ENCODE measurements at places on chromosomes 2 and 18.

DNA sequence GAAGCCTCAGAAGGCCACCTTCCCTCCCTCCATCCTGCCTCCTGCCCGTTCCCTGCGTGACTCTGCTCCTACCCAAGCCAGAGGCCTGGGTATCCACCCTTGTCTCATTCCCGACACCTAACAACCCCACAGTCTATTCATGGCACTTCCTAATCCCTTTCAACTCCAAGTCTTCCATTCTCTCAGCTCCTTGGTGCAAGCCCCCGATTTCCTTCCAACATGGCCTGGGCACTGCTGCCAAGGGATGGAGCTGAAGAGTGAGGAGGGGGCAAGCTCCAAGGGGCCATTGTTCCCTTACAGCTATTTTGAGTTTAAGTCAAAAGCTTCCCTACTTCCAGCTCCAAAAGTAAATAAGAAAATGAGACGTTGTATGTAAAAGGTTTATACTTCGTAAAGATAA, 84.8 kb upstream of the ASB18 start:
- no peak for DNase-seq

DNA sequence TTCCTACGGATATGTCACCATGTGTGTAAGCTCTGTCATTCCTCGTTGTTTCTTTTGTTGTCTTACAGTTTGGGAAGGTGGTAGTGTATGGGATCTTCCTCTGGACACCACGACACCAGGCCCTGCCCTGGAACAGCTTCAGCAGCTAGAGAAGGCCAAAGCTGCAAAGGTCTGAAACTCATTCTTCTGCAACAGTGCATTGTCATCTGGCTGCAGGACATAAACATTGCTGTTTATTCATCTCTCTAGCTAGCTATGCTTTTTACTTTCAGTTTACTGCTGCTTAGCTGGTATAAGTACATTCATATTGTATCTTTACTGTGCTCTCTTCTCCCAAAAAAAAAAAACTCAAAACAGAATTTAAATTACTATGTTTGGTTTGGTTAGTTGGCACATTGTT, 39.2 kb upstream of the KCNJ13 start:
- no peak for DNase-seq

DNA sequence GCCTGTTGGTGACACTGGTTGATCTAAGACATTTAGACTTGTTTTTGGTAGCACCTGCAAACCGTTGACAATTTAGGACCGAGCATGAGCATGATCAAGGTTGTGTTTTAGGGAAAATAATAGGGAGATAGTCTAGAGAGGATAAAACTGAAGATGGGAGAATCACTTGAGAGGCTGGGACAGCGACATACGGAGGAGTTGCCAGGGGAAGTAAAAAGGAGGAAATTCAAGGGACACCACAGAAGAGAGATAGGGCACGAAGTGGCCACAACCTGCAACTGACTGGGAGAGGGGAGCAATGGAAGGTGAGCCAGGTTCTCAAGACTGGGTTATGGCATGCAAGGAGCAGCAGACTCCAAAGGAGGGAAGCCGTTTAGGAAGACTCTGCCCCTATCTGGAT, 1.4 kb upstream of the ATP8B1 start:
- DNase-seq = no peak

DNA sequence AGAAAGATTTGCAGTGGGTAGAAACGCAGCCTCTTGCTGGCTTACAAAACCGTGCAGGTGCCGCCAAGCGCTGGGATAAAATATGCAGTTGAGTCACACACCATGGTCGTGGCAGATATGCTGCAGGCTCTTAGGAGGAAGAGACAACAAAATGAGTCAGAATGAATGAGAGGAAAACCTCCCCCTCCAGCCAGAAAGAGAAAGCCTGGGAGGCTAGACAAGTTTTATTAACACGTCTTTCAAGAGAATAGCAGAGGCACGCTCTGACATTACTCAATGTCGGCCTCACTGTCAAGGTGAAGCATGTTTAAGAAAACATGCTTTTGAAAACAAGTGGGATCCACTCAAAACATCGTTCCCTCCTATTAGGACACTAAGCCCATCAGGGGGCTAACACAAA, 37.1 kb upstream of the ZCCHC2 start:
- DNase-seq = peak; percentile 25

GRCh38 chr2:236653863-236654262, 84.2 kb downstream of the ACKR3 start:
- DNase-seq = no peak

- DNase-seq = no peak
These were observed 40.1 kb upstream of the AKAIN1 start for GRCh38 chr18:5237083-5237722.

DNA sequence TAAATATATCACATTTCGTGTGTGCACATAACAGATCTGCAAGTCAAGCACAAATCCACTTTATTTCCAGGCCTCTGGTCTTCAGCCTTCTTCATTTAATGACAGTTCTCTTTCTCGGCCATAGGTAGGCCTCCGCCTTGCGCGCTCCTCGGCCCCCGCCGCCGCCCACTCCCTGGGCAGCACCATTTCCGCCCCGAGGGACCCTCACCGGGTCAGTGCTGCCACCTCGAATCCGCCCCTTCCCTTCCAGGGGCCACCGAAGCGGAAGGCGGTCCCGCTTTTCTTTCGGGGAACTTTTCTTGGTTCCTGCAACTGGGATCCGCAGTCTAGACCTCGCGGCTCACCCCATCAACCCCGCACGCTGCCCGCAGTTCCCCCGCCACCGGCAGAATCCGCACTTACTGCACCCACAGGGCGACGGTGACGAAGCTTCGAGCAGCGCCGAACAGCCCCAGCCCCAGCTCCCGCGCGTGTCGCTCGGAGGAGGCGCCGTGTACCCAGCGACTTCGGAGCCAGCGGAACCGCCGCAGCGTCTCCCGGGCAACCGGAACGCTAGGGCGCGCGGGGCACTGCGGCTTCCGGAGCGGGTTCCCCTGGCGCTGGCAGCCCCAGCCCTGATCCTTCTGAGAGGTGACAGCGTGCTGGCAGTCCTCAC, at the start of gene CDKL4:
Gene CDKL4 (minus strand): TSS at position 502 of the 655 bp plus-strand sequence.
- DNase-seq = no peak

GRCh38 chr2:229141424-229142025, 129.6 kb downstream of the PID1 start:
- peak; percentile 48 for DNase-seq

DNA sequence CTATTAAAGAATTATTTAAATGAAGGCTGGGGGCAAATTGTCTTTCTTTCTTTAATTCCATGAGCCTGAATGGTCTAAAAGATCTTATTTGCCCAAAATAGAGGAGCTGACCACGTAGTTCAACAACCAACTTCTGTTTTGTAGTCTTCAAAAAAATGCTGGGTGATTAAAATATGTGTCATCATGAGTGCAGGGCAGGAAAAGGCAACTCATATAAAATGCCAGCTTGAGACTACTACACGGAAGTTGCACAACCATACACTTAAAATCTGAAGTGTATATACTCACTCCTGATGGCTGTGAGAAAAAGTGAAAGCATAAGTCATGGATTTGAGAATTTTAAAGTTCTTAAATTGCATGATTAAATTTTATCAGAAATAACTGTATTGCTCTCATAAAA, 210.9 kb downstream of the DYM start:
- peak; percentile 78 for DNase-seq

GRCh38 chr2:197958592-197959150, 154.3 kb downstream of the PLCL1 start:
- DNase-seq = no peak

GRCh38 chr2:191434072-191434471, 188.9 kb downstream of the MYO1B start:
- DNase-seq = no peak

DNA sequence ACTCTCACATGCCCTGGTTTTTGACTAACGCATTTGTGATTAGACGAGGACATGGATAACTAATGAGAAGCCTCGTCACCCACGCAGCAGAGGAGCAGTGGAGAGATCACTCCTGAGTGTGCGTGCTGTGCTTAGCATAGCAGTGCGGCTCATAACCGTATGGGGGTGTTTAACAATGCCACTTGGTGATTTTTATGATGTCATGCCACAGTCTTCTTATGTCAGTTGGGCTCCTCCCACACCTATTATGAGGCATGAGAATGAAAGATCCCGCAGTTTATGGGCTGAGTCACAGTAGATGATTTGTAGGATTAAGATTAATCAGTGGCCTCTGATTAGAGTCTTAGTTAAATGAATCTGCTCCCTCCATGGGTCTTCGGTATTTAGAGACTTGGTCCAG, 2.5 kb upstream of the SMIM21 start:
- no peak for DNase-seq

- DNase-seq = no peak
These were observed 154.9 kb downstream of the PRPF40A start for GRCh38 chr2:152562198-152562884.

DNA sequence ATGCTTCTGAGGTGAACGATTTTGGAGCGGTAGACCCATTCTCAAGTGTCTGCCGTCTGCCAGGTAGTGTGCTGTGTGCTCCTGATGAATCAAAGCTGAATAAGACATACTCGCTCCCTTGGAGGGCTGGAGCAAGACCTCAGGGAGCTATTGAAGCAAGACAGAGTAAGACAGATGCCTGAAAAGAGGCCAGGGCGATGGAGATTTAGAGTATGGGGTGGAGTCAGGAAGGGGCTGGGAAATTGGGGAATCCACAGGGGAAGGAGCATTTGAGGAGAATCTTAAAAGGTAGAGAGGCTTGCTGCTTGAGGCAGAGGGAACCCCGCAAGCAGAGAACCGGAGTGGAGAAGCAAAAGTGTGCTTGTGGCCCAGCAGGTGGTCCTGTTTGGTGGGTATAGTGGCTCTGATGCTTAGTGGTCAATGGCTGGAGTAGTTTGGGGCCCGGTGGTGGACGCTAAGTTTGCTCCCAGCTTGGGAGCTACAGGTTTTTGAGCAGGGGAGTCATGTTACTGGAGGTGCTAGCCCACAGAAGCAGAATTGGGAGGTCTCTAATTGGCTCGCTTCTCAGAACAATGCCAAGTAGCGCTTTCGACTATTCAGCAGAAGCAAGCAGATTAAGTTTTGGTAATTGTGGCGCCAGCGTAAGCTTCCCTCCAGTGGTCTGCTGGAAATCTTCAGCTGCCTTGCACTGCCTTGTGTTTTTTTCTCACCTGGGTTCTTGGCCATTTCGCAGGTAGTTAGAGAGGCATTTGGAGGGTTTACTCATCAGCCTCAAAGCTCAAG, 2.0 kb downstream of the CNNM4 start:
- no peak for DNase-seq

DNA sequence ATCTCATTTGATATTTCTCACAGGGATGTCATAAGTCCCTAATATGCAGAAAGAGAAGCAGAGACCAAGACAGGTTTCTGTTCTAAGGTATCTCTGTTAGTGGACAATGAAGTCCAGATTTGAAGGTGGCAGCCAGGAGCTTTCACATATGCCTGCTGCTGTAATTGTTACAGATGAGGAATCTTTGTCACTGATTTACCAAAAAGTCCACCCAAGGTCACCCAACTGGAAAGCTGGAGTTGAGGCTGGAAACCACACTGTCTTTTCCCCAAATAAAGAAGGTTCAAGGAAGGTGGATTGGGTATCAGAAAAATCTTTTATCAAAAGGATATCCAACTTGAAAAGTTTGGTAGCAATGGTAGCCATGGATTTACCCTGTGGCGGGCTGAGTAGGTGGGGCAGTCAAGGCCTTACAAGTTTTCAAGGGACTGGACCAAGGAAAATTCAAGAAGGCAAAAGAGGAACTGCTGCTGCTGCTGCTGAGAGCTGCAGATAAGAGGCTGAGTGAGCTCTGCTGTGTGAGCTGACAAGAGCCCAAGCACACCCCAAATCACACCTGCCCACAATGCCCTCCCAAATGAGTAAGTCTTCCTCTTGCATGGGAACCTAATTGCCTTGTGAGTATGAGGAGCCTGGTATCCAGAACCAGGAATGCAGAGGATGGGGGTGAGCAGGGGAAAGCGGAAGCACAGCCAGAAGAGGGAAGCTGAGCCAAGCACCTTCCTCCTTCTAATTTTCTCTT, 241.2 kb downstream of the ANAPC1 start:
- DNase-seq = no peak

DNA sequence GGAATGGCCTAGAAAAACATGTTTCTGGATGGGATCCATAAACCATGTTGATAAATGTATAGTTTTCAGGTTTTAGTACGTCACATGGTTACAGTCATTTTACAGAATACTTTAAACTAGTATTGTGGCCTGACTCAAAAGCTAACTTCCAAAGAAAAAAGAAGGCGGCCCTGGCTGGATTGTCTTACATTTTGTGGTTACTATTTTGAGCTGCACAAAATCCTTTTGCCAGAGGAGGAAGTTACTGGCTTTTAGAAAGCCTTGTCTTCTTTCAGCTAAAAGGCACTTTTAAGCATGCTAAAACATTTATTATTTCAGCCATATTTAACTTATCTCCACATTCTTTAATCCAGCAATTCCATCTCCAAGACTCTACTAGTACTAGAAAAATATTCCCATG, 227.9 kb downstream of the CDH2 start:
- DNase-seq = peak; percentile 43

DNA sequence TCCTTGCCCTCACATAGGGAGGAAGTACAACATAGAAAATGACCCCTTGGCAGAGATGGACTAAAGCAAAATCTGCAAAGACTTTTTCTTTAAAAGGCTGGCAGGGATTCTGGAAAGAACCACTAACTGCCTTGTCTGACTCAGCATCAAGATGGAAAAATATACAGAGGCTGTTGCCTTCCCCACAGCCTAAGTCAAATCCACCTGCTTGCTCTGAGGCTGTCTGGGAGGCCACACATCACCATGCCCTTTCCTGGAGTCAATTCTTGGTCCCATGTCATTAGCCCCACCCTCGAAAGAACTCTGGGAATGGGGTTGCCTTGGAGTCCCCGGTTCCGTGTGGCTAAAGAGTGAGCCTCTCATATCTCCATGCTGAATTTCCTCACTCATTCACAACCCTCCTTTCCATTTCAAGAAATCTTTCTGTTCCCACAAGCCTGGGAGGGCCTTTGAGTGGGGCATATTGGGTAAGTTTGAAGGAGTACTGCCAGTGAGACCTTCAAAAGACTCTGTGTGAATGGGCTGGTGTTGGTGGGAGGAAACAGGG, 39.4 kb downstream of the BMP10 start:
- peak; percentile 84 for DNase-seq

DNA sequence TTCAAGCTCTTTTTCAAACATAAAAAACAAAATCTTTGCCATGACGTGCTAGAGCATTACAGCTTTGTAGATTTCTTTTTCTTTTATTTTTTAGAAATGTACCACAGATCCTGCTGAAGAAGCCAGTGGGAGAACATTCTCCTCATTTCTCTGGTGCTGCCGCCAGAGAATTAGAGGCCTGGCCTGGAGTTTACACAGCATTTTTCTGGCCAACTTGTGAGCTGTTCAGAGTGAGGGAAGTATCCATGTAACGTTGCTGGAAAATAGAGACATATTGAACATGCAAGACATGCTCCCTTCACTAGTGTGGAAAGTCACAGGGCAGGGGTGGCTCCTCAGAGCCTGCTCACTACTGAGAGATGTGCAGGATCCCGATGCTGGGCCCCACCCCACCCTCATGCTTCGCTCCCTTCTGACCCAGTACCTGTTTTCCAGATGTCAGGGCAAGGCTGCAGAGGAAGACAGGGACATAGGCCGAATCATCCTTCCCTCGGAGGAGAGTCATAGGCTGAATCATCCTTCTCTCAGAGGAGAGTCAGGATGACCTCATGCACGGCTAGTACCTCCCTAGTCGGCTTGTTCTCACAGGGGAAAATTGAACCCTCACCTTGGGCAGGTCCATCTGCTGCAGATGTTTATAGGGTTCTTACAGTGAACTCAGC, 298.5 kb downstream of the INSIG2 start:
- DNase-seq = peak; percentile 62

GRCh38 chr18:13136904-13137669, 81.5 kb upstream of the LDLRAD4 start:
- DNase-seq = no peak

- no peak for DNase-seq
These were observed 5.8 kb downstream of the SMIM21 start for GRCh38 chr18:75421656-75422055.

- DNase-seq = no peak
These were observed 94.1 kb downstream of the RTN4 start for GRCh38 chr2:54956111-54956627.

- no peak for DNase-seq
These were observed 46.0 kb downstream of the CYP27C1 start for GRCh38 chr2:127174136-127174535.

All from stromal cell of bone marrow (primary cell).